Activated T-cell treated with anti-CD3 and anti-CD28 coated beads, Interleukin-2, amount 50 U/mL, for 24 hours (primary cell): ENCODE measurements at places on chromosomes 1 and 21.

DNA sequence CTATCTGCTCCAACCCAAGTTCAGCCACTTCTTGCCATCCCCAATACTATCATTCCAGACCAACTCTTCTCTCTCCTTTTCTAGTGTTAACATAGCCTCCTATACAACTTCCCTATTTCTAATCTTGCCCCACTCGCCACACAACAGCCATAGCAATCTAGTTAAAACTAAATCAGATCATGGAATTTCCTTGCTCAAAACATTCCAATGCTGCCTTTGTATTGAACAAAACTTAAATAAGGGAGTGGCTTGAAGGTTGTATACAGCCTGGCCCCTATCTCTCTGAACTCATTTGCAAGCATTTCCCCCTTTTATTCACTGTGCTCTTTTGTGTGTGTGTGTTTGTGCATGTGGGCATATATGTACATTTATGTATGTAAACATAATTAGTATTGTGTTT is 118.1 kb upstream of the SGIP1 start:
- DNase-seq = no peak

DNA sequence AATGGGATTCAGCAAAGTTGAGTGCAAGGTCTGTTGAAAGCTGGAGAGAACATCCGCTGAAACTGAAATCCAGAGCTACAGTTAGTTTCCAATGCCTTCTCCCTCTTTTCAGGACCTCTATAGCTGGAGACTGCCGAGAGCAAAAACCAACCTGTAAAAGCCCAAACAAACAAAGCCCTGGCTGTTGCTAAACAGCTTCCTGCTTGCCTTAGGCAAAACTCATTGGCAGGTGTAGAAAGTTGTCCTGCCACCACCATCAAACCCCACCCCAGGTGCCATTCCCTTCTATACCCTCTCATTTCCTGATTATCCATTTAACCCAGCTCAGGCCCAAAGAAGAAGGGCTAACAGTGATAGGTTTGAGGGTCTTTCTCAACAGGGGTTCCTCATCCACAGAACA is 24.7 kb downstream of the SCYL3 start:
- DNase-seq = no peak

GRCh38 chr1:106986603-106987002 is 69.9 kb upstream of the PRMT6 start:
- no peak for DNase-seq

DNA sequence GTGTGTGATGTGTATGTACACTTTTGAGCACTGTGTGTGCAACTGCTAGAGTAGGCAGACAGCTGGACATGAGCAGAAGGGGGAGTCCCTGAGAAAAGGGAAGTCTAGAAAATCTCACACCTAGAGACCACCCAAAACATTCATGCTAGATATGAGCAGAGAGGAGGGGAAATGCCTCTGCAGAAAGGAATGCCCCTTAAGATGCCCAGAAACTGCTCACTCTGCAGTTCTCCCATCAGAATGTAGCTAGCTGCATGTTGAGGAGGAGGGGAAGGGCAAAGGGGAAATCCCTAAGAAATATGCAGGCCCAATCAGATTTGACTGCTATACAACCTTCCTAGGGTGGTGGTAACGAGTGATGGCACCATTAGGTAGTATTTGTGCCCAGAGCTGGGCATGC is 31.8 kb upstream of the MAGOH start:
- no peak for DNase-seq

GRCh38 chr1:31239653-31240241 is at the start of gene NKAIN1:
NKAIN1 (minus strand) TSS chr1:31239887; CDS start chr1:31239547, 340 bp downstream.
- no peak for DNase-seq
